ENCODE measurements at places on chromosomes 11 and 22.

DNA sequence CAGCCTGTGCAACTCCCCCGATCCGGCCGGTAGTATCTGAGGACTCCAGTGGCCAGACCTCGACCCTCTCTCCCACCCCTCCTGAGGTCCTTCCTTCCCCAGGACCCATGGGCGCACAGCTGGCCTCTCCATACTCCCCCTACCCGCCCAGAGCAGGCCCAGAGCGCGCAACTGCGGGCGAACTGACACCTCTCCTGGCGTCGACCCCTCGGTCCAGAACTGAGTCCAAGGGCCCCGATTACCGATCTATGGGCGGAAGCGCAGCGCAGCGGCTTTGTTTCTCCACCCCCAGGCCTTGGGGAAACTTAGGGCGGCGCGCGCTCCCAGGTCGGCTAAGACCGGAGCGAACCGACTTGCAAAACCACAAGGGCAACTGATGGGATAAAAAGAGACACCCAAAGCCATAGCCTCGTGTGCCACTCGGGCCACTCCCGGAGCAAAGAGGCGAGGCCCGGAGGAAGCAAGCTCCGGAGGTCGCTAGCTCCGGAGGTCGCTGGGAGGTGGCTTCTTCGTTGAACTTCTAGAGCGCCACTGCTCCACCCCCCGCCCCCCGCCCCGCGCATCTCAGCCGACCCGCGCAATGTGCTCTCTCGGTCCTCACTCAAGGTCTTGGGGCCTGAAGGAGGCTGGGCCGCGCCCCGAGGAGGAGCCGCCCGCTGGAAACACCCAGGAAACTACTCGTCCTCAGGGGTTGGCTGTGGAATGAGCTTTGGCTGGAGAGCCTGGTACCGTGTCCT lies 9.8 kb upstream of the ALX4 start:
- no peak for DNase-seq

DNA sequence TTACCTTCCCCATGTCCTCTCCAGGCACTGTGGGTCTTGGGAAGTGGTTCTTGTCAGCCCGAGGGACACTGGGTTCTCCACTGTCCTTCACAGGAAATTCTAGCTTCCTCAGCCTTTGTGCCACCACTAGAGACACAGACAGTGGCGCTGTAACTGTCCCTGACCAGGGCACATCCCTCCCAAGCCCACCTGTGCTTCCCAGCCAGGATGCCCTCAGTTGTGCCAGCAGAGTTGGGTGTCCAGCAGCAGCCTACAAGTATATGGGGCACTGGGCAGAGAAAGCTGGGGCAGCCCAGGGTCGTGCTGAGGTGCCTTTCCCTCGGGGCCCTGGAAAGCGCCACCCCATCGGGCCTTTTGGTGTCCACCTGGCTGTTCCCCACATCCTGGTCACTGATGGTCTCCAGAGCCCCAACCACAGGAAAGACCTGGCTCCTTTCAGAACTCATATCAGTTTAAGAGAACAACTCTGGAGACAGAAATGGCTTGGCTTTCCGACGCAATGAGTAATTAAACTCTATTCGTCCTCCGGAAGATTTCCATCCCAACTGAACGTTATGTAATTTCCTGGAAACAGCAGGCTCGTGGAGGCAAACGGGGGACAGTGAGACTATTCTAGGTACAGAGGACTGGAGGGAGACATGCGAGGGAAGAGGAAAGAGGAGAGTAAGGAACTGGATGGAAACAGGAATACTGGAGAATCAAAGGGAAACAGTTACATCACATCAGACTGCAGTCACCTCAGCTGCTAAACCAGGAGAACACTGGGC lies 28.6 kb downstream of the PPP2R1B start:
- no peak for DNase-seq

- no peak for DNase-seq
Measured at GRCh38 chr11:128814856-128815705, 52.0 kb downstream of the KCNJ1 start.

DNA sequence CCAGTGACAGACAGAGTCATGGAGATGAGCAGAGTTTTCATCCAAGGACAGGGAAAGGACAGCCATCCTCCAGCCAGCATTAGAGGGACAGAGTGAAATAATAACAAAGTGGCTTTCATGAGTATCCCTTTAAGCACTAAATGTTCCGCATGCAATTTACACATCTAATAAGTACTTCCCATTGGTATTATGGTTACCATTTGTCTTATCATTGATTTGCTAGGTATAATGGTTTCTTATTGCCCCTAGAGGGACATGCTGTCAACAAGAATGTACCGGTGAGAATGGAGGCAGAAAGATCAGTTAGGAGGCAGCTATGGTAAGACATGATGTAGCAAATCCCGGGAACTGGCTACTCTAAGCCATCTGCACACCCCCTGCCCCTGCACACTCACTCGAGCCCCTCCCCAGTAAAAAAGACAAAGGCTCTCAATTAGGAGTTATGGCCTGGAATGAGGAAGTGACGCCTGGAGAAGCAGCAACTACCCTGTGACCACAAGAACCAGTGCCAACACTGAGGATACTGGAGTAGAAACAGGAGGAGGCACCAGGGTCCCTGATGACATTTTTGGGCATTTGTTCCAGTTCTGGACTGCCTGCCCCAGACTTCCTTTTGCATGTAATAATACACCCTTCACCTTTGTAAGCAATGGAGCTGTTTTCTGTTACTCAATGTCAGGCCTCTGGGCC lies 30.2 kb upstream of the HMGXB4 start:
- no peak for DNase-seq

GRCh38 chr11:120129570-120129969 lies 8.3 kb downstream of the TRIM29 start:
- no peak for DNase-seq

GRCh38 chr22:27507935-27508526 lies 293.5 kb downstream of the MN1 start:
- DNase-seq: no peak
